Daoy (cell line): ENCODE measurements at places on chromosomes 13 and 19.

GRCh38 chr13:42039457-42039945 lies 8.9 kb upstream of the DGKH start:
- DNase-seq, result no peak

GRCh38 chr19:34327851-34328250 lies 37.1 kb upstream of the GPI start:
- no peak for DNase-seq

DNA sequence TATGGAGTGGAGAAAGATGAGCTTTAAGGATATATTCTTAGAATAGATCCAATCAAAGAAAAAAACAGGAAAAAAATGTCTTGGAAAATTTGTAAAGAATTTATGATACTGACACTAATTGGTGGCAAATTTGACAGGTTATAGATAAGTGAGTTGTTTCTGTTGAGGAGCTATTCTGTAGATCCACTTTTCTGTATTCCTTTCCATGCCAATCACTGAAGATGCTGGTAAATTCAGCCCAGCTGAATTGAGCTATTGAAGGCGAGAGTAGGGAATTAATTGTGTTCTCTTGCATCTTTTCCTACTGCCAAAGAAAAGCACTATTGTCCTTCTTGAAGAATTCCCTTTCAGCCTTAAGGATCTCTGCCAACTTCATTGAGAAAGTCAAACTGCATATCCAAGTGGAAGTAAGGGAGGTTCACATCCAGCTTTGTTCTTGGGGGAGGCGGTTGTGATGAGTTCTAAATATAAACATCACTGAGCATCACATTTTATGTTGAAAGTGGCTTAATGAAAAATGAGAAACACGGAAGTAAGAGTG lies 113.1 kb downstream of the PCDH9 start:
- no peak for DNase-seq

GRCh38 chr13:60479273-60479672 lies 82.3 kb downstream of the TDRD3 start:
- no peak for DNase-seq

GRCh38 chr13:52905701-52906100 lies 57.3 kb upstream of the PCDH8 start:
- DNase-seq, result no peak

DNA sequence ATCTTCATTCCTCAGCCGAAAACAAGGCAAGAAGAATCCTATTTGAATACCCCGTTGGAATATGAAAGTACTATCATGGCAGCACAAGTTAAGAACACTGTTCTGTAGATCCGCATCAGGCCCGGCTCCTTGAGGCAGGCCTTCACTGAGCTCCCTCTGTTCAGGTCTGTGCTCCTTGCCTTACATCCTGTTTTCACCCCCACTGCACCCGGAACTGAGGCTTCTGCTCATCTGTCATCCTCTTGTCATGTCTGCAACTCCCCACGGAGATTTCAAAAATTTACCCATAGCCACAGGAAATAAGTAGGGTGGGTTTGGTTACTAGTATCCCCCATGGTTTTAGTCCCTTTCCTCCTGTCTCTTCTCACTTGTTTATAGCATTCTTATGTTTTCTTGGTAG lies 861.9 kb downstream of the GPC5 start:
- DNase-seq, result no peak

DNA sequence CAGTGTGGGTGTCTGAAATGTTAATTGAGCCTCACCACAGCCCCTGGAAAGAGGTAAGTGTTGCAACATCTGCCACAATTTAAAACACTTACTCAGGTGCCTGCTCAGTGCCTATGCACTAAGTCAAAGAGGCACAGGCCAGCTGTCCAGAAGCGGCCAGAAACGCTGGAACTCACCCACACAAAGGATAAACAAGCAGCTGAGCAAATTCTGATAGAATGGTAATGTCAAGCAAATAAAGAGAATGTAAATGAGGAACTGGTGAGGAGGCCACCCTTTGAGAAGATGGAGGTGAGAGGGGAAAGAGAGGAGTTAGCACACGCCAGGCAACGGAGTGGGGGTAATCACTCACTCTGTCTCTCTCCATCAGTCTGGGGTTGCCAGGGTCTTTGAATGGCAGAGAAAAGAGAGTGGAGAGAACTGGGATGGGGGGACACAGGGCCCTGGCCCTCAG lies 67.7 kb upstream of the SERP2 start:
- peak; percentile 55 for DNase-seq

DNA sequence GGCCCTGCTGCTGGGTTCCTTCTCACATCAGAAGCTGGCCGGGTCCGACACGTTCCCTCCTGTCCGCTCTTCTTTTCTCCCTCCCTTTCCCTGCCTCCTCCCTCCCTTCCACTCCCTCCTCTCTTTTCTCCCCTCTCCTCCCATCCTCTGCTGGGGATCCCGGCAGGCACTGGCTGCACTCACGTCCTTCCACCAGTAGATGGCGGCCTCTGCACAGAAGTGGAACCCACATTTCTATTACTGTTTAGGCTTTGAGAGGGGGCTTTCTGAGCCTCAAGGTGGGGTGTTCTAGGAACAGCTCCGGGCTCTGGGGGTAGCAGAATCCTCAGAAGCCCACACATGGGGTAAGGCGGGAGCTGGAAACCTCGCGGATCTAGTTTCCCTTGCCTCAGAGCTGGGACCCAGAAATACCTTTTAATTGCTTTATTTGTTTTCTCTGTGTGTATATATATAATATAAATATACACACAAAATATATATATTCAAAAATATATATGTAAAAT lies 294.2 kb downstream of the ZNF536 start:
- peak; percentile 57 for DNase-seq

DNA sequence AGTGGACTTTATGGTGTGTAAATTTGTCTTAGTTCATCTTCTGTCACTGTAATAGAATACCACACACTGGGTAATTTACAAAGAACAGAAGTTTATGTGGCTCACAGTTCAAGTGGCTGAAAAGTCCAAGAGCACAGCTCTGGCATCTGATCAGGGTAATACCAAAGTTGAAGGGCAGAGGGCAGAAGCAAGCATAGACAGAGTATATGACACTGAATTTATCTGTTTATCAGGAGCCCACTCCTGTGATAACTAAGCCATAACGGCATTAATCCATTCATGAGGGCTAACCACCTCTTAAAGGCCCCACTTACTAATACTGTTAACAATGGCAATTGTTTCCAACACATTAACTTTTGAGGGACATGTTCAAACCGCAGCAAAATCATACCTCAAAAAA lies 4.0 kb upstream of the RFXAP start:
- DNase-seq, result peak; percentile 4

DNA sequence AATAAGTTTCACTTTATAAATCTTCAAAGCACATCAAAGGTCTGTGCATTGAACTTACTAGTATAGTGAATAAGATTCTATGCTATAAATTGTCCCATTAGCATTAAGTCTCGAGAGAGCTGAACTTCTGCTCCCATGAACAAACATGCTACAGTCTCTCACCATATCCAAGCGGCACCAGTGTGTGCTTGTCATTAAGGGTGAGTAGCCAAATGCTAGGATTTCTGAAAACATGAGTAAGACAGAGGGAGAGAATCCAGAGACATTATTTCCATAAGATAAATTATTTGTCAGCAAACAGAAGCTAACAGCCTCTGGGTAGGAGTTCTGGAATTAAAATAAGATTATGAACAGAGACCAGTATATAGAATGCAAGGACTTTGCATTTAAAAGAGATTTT lies 2882.5 kb downstream of the PCDH9 start:
- DNase-seq, result no peak

DNA sequence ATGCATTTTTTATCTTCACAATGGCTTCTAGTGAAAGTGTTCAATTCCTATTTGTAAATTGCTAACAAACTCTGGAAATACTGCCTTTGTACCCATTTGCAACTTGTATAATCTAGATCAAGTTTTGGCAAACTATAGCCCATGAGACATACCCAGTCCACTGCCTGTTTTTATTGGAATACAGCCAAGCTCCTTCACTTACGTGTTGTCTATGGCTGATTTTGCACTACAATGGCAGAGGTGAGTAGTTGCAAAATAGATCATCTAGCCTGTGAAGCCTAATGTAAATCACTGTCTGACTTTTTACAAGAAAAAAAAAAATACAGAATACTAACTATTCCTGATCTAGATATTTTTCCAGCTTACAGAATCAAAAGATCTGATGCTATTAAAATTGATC lies 37.1 kb downstream of the DZIP1 start:
- peak; percentile 35 for DNase-seq

DNA sequence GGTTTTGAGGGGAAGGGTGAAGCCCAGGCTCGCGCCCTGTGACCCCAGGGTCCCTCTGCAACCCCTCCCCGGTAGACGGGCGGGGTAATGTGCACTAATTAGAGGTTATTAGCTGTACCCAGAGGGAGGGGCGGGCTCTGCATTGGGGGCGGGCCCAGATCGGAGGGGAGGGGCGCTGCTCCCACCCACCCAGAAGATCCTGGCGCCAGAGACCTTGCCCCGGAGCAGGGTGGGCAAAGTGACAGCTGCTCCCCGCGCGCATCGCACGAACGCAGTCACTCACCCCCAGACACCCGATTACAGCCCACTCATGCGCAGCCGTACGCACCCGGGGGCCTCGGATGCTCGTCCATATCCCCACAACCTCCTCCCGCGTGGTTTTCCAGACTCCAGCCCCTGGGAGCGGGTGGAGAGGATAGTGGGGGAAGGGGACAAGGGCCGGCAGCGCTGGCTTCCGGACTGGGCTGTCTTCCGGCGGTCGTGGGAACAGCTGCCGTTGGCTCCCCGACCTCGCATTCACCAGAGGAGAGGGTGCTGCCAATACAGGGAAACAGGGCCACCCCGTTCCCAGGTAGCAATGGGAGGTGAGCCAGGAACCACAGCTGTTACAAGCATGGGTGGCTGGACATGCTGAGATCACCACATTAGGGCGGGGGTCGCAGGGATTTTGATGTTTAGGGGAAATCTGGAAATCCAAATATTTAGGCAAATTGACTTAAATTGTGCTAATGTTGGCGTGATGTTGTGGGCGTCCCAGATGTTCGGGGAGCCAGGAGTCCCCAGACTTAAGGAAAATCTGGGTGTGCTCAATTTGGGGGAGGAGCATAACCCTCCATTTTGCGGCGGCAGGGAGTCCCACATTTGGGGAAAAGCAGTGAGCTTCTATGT lies 2.9 kb upstream of the HOOK2 start:
- DNase-seq, result peak; percentile 84

- peak; percentile 16 for DNase-seq
Observed at GRCh38 chr13:39501702-39502324, 101.2 kb downstream of the LHFPL6 start.

DNA sequence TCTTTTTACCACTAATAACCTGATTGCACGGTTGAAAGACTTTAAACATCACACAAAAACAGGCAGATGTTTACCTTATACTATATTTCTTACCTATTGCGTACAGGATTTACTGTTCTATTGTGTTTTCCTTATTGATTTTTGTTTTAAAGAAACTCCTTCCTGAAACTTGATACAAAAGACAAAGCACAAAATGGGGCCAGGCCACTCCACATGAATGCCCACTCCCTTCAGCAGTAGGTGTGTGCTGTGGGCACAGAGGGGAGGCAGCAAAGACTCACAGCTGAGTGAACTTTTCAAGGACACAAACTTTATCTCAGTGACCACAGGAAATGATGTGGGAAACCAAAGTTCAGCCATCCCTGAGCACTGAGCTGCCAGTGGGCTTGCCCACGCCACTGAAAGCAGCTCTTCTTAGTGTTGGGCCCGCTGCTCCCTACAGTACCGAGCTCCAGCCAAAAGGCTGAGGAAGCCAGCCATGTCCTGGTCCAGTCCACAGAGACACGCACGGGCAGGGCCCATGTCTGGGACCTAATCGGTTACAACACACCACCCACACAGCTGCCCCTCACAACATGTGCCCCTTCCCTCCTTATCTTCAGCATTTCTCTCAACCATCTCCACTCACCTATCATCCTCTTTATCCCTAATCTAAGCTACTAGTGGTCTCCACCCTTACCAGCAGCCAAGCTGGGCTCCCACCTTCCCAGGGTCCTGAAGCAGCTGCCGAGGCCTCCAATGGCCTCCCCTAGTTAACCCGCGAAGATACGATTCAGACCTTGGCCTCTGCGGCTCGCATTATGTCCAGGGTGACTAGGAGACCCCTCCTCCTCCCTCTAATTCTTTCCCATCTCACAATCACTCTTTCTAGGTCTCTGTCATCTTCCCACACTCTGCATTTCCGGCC lies 39.5 kb downstream of the ATP7B start:
- DNase-seq, result no peak

DNA sequence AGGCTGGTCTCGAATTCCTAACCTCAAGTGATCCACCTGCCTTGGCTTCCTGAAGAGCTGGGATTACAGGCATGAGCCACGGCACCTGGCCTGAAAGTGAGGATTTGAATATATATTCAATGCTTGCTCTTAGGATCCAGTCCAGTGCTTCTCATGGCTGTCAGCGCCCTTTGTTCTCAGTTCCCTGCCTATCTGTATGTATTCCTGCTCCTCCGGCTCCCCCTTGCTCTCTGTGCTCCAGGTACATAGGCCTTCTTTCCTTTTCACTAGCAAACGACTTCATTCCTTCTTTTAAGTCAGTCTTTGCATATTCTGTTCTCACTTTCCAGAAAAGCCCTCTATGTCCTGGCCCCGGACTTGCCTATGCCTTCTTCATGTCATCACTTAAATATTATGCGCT lies 232.8 kb downstream of the DACH1 start:
- DNase-seq, result no peak

DNA sequence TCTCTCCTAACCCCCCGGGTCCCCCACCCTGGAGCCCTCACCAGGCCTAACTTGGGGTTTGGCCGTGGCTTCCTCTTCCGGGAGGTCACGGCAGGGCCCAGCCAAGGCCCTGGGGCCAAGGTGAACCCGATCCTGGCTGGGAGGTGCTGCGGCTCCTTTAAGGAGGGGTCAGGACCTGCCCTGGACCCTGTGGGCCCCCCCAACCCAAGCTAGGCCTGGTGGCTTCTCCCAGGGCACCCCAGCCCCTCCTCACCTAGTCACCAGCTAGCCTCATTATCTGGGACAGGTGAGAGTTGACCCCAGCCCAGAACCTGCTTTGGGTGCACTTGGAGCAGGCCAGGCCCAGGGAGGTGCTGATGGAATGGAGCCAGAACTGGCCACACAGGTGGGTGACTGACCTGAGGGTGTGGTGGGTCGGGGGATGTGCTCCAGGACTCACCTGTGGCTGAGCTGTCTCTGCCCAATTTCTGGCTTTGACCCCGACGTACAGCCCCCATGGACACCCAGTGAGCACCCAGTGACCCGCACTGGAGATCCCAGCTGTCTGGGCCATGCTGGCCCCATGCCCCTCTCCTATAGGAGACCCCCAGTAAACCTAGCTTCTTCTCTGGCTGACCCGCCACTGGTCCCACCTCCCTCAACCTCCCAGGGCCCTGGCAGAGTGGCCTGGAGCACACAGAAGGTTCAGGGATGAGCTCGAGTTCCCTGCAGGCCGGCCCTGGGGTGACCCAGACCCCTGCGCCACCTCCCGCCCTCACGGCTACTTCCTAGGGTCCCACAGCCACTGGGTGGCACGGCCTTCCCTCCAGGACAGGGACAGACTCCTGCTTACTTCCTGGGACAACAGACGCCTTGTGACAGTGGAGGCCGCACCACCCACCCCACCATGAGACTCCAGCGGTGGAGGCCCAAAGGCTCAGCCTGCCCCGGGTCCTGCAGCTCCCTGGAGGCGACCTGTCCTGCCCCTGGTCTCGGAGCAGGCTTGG lies 6.7 kb upstream of the MKNK2 start:
- DNase-seq, result no peak
